ENCODE measurements at places on chromosomes 12 and 14.
A peak's percentile ranks its signal among the peaks of the same experiment; 100 is the strongest.

- no peak for DNase-seq
These were observed 142.3 kb upstream of the TMPO start for GRCh38 chr12:98373025-98373554.

GRCh38 chr12:8508910-8509841 is 4.1 kb upstream of the CLEC4D start:
- no peak for DNase-seq

DNA sequence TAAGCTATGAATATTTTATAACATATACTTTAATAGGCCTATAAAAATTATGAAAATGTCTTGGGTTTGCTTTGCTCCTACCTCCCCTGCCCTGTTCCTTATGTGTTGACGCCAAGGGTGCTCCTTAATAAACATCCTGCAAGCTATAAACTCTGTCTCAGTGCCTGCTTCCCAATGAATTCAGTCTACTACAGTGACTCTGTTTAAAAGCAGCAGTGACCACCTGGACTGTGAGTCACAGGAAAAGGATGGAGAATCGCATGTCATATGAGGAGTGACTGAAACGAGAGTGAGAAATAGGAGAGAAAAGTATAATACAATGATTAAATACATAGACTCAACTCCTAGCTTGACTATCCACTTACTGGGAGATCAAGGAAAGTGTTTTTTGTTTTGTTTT is 41.1 kb upstream of the CFAP54 start:
- DNase-seq, result no peak

DNA sequence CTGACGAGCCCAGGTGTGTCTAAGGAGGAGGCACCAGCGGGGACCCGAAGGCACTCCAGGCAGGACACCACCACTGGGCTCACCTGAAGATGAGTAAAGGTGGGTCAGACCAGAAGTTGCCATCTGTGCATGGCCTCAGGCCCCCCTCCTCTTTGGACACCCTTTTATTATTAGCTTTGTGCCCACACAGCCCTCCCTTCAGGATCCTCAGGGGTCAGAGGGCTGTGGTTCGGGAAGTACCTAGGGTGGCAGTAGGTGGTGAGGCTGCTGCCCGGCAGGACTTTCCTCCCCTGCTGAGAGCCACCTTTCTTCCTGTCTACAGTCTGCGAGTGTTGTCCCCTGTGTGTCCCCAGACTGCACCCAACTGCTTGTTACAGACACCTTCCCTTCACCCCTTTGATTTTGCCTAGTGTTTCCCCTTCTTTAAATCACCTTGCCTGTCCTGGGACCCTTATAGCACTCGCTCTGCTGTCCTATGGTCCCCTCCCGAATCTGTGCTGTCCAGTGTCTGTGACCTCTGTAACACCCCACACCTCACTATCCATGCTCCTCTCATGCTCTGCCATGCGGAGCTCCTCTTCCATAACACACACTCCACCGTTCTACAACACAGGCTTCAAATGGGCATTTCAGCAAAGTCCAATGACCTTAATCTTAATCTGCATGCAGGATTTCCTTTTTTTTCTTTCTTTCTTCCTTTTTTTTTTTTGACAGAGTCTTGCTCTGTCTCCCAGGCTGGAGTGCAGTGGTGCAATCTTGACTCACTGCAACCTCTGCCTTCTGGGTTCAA is 25.7 kb downstream of the SOAT2 start:
- no peak for DNase-seq

- DNase-seq, result no peak
These were observed 4.1 kb upstream of the FAM222A start for GRCh38 chr12:109709401-109709991.

- DNase-seq, result no peak
These were observed 343.1 kb downstream of the FSCB start for GRCh38 chr14:44163946-44164345.

DNA sequence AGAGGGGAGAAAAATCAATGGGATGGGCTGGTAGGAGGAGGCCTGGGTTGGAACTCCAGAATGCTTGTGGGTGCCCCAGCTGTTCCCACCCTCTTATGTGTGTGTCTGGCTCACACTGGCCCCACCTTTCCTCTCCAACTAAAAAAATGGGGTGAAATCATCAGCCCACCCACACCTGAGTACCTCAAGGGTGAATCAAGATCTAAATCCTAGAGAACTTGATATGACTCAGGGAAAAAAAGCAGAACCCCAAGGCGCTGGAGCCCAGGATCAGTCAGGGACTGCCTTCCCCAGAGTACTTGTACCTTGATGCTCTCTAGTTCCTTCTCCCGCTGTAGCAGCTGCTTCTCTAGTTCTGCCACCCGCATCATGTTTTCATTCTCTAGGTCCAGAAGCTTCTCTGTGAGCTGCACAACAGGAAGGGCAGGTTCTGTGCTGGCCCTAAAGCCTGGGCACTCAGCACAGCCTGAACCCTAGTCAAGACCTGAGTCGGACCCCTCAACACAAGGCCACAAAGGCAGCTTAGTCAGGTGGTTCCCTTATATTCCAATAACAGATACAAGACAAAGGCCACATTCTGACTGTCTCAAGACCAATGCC is 29.7 kb downstream of the PRPF40B start:
- no peak for DNase-seq

- peak; percentile 40 for DNase-seq
These were observed 7.7 kb downstream of the PPP1R3E start for GRCh38 chr14:23294734-23295561.

GRCh38 chr12:124109760-124110159 is 136.7 kb downstream of the ZNF664 start:
- no peak for DNase-seq

GRCh38 chr12:33602515-33602914 is 162.9 kb upstream of the SYT10 start:
- DNase-seq, result no peak

DNA sequence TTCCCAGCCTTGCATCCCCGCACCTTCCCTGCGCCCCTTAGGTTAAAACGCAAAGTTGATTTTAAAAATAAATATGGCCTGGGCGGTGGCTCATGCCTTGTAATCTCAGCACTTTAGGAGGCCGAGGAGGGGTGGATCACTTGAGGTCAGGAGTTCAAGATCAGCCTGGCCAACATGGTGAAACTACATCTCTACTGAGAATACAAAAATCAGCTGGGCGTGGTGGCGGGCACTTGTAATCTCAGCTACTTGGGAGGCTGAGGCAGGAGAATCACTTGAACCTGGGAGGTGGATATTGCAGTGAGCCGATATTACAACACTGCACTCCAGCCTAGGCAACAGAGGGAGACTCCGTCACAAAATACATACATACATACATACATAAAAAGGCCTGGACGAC is 96.0 kb downstream of the GCH1 start:
- DNase-seq, result no peak

- no peak for DNase-seq
These were observed 6.0 kb downstream of the TMEM229B start for GRCh38 chr14:67482231-67483164.

- no peak for DNase-seq
These were observed 221.5 kb upstream of the G2E3 start for GRCh38 chr14:30337456-30337855.

DNA sequence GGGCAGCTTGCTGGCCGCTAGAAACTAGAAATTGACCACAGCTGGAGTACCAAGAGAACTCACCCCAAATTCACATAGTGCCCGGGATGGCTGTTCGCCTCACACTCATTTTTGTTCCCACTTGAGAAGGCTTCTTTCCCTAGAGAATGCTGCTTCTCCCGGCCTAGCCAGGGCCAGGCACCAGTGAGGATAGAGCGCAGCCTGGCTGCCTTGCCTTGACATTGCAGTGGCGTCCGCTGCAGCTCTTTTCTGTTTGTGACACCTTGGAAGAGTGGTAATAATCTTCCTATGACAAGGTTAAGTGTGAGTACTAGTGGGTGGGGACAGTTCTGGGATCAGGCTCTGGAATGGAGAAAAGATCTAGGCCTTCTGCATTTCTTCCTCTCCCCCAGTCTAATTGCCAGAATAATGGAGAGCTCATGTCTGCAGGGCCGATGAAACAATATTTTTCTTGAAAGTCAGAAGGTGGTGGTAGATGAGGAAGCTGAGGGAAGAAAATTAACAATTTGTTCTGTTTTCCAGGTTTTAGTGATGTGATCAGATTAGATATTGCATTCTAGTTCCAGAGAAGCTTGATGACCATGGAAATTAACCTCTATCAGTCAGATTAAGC is 3.7 kb downstream of the TMEM253 start:
- DNase-seq, result peak; percentile 89

DNA sequence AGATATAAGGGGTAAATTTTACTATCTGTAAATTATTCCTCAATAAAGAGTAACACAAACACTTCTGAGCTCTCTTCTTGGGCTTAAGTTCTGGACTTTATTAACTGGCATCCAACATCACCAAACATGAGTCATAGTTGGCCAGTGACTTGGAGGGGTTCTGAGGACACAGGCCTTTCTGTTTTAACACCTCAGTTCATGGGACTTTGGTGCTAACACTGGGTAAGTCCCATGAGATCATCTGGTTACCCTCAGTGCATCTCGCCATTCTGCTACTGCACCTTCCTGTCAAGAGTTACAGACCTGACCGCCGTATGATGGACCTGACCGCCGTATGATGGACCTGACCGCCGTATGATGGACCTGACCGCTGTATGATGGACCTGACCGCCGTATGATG is 9.9 kb downstream of the SLC15A4 start:
- no peak for DNase-seq
